ENCODE measurements at places on chromosomes 1 and 21.

GRCh38 chr1:161046605-161047228 lies 940 bp upstream of the USF1 start:
- DNase-seq, result no peak

DNA sequence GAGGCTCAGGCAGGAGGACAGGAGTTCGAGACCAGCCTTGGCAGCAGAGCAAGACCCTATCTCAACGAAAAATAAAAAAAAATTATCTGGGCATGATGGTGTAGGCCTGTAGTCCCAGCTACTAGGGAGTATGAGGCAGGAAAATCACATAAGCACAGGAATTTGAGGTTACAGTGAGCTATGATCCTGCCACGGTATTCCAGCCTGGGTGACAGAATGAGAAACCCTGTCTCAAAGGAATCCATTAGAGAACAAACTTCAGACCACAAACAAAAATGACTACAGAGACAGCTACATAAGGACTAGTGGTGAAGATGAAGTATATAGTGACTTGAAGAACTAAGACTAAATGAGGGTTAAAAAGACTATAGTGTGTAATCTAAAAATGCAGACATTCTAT lies 233.1 kb downstream of the RERE start:
- no peak for DNase-seq

DNA sequence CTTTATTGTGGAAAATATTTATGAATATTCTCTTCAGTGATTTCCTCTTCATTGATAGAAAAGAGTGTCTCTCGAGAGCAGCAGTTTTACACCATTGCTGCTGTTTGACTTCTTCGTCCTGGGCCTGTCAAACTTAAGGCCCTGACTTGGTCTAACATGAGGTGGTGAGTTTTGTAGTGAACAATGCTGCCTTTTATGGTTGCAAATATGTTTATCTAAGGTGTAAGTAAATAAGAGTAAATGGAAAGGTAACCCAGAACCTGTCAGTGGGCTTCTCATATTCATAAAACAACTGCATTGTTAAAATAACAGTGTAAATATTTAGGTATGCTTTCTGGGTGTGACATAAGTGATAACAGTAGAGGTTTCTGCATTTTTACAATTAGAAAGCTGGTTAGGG lies 62.8 kb upstream of the SCCPDH start:
- DNase-seq, result no peak

- DNase-seq, result no peak
Measured at GRCh38 chr1:177435364-177435763, 264.6 kb downstream of the BRINP2 start.

DNA sequence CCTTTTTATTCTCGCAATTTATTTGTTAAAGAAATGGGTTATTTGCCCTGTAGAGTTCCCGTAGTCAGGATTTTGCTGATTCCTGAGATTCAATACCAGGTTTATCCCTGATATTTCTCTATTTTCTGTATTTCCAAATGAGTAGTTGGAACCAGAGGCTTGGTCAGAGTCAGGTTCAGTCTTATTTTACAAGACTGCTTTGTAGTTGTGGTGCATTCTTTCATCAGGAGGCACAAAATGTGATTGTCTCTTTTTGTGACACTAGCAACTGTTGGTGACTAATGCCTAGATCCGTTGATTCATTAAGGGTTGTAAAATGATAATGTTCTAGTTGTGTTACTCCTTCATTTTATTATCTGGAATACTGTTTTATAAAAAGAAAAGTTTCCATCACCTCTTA lies 95.5 kb upstream of the TPTE start:
- no peak for DNase-seq

DNA sequence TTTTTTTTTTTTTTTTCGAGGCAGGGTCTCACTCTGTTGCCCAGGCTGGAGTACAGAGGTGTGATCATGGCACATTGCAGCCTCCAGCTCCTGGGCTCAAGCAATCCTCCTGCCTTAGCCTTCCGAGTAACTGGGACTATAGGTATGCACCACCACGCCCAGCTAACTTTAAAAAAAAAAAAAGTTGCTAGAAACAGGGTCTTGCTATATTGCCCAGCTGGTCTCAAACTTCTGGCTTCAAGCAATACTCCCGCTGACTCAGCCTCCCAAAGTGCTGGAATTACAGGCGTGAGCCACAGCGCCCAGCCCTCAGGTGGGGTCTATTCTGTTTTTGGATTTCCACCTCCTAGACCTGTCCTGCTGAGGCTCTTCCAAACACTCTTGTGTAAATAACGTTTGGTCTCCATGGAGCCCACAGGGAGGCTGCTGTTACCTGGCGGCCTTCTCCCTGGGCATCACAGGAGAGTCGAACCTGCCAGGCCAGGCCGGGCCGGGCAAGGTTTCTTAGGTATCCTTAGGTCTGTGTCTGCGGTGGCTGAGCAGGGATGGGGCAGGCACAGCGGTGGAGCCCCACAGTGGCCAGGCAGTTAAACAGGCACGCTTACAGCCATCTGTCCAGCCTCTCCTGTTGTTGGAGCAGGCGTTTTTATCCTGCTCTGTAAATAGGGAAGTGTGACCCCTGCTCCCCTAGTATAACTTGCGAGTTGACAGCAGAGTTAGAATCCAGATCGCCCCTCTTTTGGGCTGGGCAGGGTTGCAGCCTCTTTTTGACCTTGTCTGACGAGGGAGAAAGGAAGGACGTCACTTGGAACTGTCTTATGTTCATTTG lies 18.8 kb downstream of the PLEKHM2 start:
- no peak for DNase-seq

DNA sequence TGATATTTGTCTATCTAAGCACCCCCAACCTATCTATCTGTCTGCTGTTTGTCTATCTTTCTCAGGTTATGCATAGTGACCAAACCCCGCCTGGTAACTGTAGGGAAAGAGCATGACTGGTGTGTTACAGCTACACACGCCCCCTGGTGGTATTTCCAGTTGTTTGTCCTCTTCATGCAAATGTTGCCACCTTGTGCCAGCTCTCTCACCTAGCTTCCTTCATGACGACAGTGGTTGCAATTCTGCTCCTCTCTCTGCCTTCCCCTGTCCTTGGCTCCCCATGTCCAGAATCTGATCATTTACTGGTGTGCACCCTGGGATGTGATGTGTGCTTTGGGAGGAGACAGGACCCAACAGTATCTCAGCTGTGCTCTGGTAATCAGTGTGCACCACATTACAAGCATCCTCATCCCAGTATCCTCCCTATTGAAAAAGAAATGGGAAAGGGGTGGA lies 8.1 kb upstream of the INKA2 start:
- peak; percentile 60 for DNase-seq

DNA sequence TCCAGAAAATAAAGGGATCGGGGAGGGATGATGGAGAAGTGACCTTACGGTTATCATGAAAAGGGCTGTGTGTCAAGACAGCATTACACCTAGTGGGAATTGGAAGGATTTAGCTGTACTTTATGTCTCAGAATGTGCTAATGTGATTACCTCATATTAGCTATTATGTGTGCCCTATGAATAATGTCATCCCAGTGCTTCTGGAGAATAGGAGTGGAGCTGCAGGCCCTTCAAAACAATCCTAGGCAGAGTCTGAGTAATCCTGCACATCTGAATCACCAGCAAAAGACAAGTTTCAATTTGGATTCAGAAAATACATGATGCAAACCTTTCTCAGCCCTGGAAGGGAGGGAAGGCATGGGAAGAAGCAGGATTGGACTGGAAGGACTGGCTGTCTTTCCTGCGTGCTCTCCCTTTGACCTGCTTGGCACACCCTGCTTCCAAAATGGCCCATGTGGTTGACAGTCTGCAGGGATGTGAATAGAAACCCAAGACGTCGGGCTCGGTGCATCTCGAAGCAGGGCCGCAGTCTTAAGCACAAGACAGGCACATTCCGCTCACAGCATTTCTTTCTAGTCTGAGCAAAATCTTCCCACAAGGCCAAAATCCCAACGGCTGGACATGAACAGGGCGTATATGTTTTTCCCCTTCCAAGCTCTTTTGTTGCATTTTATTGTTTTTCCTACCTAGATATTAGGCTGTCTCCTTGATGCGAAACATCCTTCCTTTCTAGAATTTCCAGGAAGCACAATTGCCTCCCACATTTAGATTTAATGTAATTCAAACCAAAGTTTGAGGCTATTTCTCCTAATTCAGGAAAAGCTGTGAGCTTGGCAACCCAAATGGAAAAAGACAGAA lies 54.3 kb upstream of the TARBP1 start:
- peak; percentile 63 for DNase-seq

- DNase-seq, result no peak
Measured at GRCh38 chr1:43063394-43064219, 104.9 kb upstream of the SLC2A1 start.

DNA sequence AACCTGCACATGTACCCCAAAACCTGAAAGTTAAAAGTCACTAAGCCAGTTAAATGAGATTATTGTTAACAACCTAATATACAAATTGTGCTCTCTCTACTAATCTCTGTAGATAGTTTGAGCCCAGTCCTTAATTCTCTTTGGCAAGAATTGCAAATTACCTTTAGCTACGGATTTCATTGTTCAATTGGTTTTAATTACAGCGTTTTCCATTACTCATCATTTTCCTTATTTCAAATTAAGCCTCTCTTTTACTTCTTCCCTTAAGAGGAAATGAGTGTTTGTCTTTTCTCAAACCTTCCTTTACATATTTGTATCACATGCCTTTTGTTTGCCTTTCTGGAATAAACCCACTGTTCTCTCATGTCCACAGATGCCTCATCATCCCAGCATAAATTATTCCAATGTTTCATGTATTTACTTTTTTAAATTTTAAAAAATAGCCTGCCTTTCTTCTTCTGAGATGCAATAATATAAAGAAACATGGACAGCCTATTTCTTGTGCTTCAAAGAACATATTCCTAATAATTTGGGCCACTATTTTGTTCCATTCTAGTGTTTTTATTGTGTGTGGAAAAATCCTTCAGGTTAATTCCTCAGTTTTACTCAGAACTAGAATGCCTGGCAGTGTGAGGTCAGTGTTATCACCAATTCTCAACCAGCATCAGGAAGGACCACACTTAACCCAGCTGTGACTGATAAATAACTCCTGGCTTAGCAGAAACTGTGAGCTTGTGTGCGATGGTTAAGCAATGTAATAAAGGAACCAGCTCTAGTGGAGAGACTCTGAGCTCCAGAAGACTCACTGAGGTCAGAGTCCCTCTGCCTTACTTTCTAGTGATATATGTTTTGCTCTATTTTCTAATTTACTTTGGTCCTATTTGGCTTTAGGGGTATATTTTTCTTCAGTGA lies 600.5 kb downstream of the LTN1 start:
- no peak for DNase-seq

GRCh38 chr21:44461005-44461404 lies 5.7 kb downstream of the LRRC3 start:
- DNase-seq, result no peak

- no peak for DNase-seq
Measured at GRCh38 chr1:38758820-38759219, 100.8 kb downstream of the RRAGC start.

DNA sequence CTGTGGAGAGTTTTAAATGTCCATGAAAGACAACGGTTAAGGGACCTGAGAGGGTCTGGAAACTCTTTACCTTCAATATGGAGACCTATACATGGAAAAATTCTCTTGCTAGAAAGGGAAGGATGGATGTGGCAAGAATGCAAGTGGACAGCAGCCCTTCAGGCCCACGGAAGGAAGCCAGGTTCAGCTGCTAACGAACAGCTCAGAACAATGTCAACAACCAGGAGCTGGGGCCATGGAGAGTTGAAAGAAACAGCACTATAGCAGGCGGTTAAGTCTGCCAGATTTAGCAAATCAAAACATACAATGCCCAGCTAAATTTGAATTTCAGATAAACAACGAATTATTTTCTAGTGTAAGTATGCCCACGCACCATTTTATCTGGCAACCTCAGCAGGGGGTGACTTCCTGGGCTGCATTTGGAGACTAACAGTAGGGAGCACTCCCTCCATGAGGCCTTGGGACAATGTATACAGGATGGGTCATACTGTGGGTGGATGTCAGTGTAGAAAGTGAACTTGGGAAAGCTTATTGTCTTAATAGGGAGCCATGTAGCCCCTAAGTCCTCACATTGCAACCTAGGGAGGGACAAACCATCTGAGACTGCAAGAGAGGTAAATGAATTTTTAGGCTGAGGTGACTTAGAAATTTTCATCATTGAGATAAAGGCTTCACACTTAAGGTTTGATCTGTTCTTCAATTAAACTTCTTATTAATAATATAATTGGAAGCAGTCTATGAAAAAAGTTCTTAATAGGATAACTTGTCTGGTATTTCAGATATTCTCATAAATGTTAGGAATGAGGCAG lies 7.8 kb upstream of the H3-3A start:
- DNase-seq, result no peak

DNA sequence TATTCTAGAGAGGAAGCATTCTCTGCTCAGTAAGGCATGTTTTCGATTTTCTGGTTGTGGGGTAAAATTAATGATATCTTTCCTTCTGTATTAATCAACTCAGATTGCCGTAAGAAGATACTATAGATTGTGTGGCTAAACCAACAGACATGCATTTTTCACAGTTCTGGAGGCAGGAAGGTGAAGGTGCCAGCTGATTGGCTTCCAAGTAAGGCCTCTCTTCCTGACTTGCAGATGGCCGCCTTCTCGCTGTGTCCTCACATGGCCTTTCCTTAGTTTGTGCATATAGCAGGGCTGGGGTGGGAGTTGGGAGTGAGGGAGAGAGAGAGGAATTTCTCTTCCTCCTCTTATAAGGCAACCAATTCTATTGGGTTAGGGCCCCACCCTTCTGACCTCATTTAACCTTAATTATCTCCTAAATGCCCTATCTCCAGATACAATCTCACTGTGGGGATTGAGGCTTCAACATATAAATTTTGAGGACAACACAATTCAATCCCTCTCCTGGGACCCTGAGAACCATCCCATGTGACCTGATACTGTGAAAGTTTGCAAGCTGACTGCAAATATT lies 52.3 kb upstream of the MRPS6 start:
- no peak for DNase-seq

GRCh38 chr21:32276671-32277070 lies 2.2 kb downstream of the MIS18A start:
- DNase-seq, result no peak

GRCh38 chr1:186302381-186302920 lies 72.6 kb downstream of the TPR start:
- DNase-seq, result no peak
